ENCODE measurements at places on chromosomes 2 and 18. TPM values are rescaled to one million over a fixed set of nuclear protein-coding genes. Genes with fewer than 3 reads are reported as not detected.

The DLX2 gene
- total RNA-seq = not detected

The UCN gene
- total RNA-seq = 1.2 TPM

The PROKR1 gene
- not detected for total RNA-seq

The GPR155 gene
- total RNA-seq = 6.4 TPM

The C2orf76 gene
- 8.5 TPM for total RNA-seq

The OR6B3 gene
- total RNA-seq = not detected

The CABLES1 gene
- total RNA-seq = 15.7 TPM

The TWIST2 gene
- total RNA-seq = 118 TPM

The MOGAT1 gene
- not detected for total RNA-seq

The MRPS9 gene
- total RNA-seq = 21.3 TPM

The RAB6C gene
- not detected for total RNA-seq

The FSIP2 gene
- total RNA-seq = 0.26 TPM

The EDAR gene
- not detected for total RNA-seq

The GALNT3 gene
- total RNA-seq = 0.66 TPM

The ATOH8 gene
- 19.0 TPM for total RNA-seq

The HOXD12 gene
- total RNA-seq = not detected

The RAB17 gene
- total RNA-seq = 0.26 TPM

The FAM237A gene
- not detected for total RNA-seq

The CNTNAP5 gene
- not detected for total RNA-seq

The ATP6V1B1 gene
- total RNA-seq = 2.1 TPM

The SUPT7L gene
- total RNA-seq = 18.5 TPM

The CRYGA gene
- not detected for total RNA-seq

The ABCG5 gene
- not detected for total RNA-seq

The CD8B gene
- not detected for total RNA-seq

The TWSG1 gene
- 170 TPM for total RNA-seq

The L3MBTL4 gene
- total RNA-seq = 1.3 TPM

The HOXD8 gene
- not detected for total RNA-seq

The SLC9A4 gene
- total RNA-seq = not detected

The MDH1B gene
- 1.8 TPM for total RNA-seq

The KRTCAP3 gene
- total RNA-seq = not detected

The RRM2 gene
- total RNA-seq = 1.5 TPM

The DCDC2C gene
- not detected for total RNA-seq

The SLC4A5 gene
- total RNA-seq = under 0.01 TPM

The TBR1 gene
- total RNA-seq = not detected

The CRYGC gene
- total RNA-seq = not detected

The ST6GAL2 gene
- not detected for total RNA-seq

The LHCGR gene
- total RNA-seq = not detected

The MEP1B gene
- under 0.01 TPM for total RNA-seq

The DLGAP1 gene
- 0.51 TPM for total RNA-seq

The GNAL gene
- 0.77 TPM for total RNA-seq

The UXS1 gene
- total RNA-seq = 18.5 TPM

The SRSF7 gene
- total RNA-seq = 118 TPM

The PPM1B gene
- total RNA-seq = 34.5 TPM

The TRIM43 gene
- total RNA-seq = not detected

The GULP1 gene
- 71.7 TPM for total RNA-seq

The SETBP1 gene
- 4.9 TPM for total RNA-seq

The C2orf78 gene
- not detected for total RNA-seq

The ANKRD30B gene
- under 0.01 TPM for total RNA-seq

The CTAGE1 gene
- under 0.01 TPM for total RNA-seq

The SP140 gene
- total RNA-seq = 0.33 TPM

The SULT1C2 gene
- 0.26 TPM for total RNA-seq

The TUBA3E gene
- not detected for total RNA-seq

The SERPINB7 gene
- 3.0 TPM for total RNA-seq

The TRIM43B gene
- total RNA-seq = not detected

The SGO2 gene
- 5.4 TPM for total RNA-seq

The CXCR1 gene
- total RNA-seq = not detected

All from fibroblast of lung (primary cell).